Stimulated activated CD8-positive, alpha-beta memory T cell treated with anti-CD3 and anti-CD28 coated beads, Interleukin-12 subunit alpha, Interleukin-12 subunit beta, amount 100 ng/mL, for 4 hours (primary cell): ENCODE measurements at places on chromosomes 4 and X.

DNA sequence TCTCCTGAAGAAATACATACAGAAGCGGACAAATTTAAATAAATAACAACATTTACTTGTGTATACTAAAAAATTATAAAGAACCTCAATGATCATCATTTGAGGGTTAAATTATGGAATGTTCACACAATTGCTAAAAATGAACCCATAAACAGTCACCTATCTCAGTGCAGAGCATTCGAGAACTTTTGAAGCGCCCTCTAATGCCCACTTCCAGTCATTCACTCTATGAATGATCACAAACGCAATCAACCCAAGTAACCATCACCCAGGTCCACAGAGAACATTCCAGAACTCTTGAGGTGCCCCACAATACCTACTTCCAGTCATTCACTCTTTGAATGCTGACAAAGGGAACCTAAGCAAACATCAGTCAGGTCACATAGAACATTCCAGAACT, 103.5 kb upstream of the PLAC1 start:
- DNase-seq: no peak

GRCh38 chr4:101846550-101846949, 56.0 kb downstream of the BANK1 start:
- no peak for DNase-seq

GRCh38 chr4:6049278-6049677, 31.0 kb upstream of the C4orf50 start:
- DNase-seq: no peak

GRCh38 chr4:12555011-12555410, 929.1 kb downstream of the RAB28 start:
- no peak for DNase-seq

GRCh38 chr4:99383399-99383798, 30.9 kb upstream of the ADH1C start:
- no peak for DNase-seq

DNA sequence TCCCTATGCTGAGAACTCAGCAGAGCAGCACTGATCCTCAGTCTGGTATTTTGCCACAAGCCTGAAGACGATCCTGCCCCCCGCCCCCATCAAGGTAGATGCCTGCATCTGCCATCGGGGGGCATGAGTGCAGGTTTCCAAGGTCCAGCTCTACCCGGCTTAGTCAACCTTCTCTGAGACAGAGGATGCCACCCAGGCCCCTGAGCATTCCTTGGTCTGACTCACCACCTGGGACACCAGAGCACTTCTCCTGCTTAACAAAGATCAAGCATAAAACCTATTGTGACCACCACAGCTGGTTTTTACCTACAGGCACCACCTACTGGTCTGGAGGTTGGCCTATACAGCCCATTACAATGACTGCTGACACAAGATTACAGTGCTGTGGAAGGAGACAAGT, 1168.1 kb downstream of the PCDH19 start:
- DNase-seq: no peak

DNA sequence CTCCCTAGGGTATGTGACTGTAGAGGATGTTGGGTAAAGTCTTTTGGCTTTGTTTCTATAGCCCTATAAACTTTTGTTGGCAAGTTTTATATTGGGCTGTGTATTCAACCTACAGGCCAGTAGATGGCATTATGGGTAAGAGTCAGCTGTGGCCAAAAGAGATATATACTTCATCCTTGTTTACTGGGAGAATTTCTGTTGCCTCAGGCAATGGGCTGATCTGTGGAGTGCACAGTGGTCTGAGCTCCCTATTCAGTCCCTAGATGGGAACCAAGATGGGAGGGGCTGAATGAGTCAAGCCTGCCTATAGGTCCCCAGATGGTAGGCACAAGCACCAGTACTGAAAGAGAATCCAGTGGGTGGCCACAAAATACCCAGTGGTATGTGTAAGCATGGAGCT, 580.6 kb downstream of the EPHA5 start:
- DNase-seq: no peak

- no peak for DNase-seq
Measured at GRCh38 chr4:17309567-17310268, 202.2 kb downstream of the QDPR start.

DNA sequence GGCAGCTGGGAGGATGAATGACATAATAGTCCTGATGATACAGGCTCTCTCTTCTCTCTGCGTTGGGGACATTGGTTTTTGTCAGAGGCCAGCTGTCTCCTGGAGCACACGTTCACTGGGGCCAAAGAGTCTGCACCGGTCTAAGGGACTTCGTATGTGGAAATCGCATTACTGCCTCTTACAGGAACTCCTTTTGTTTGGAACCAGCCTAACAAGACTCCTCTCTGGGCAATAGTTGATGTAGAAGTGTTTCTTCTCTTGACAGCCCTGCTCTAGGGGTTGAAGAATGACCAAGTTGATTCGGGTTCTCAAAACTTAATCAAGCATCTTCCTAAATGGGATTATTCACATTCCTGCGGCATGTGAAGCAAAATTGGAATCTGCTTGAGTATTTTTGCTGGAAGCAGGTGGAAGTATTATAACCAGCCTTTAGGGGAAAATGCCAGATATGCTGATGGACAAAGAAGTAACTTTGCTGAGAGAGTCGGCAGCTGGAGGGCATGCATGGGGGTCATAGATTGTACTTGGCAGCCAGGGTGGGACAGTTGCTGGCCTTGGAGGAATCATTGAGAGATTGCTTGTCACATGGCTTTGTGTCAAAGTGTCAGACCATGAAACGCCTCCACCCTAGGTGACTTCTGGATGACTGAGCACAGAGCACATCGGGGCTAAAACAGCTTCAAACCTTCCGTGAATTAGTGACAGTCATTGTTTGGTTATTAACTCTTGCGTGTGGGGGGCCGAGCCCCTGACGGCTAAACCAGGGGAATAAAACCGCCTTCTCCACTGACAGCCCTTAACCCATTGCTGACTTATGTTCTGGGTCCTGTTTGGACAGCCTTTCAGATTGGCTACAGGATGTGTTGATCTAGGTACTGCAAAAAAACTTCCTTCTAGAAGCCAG, 34.4 kb upstream of the SLC34A2 start:
- DNase-seq: no peak

- no peak for DNase-seq
Measured at GRCh38 chrX:112779139-112779538, 61.5 kb downstream of the AMOT start.

GRCh38 chr4:33924239-33924638, 2320.1 kb downstream of the ARAP2 start:
- DNase-seq: no peak

DNA sequence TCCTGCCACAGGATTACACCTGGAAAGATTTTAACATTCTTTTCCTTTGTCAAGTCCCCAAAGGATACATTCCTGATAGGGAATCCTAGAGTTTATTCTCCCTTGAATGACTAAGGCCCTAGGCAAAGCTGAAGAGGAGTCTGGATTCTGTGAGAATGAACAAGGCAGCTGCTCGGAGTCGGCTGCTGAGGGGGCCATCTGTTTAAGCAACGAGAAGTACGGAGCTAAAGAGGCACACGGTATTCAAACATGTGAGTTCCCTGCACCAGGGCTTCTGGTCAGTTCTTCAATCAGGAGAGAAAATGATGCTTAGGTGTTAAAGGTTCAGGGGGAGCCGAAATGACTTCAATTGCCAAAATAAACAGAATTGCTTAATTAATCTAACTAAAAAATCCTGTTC, 97.6 kb downstream of the MGST2 start:
- DNase-seq: no peak
